ENCODE measurements at places on chromosomes 11 and 22.

GRCh38 chr11:48043991-48044512, 63.7 kb downstream of the PTPRJ start:
- no peak for DNase-seq

GRCh38 chr11:134365011-134365925, 33.5 kb downstream of the GLB1L2 start:
- no peak for DNase-seq

DNA sequence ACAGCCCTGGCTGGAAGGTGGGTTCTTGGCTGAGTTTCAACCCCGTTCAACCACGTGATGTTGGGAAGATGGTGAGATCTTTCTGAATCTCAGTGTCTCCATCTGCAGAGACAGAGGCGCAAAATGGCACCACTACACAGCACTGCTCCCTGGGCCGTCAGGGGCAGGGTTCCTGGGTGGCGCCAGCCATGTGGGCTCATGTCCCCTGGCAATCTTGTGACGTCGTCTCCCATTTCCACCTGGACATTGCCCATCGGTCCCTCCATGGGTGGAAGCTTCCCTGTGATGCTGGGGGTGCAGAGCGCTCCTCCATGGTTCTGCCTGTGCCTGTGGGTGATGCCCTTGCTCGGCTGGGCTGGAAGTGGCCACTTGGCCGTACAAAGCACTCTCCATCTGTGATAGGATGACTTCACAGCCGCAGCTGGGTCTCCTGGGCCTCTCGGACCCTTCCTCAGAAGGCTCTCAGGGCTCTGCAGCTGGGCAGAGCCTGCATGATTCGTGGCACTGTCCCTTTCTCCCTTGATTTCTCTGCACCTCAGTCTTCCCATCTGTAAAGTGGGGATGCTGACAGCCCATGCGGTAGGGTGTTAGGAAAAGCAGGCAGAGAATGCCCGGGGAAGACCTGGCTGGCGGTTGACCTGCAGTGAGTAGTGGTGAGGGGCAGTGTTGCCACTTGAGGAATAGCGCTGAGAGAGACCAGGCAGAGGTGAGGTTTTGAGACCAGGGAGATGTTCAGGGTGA, 35.2 kb downstream of the SMIM38 start:
- DNase-seq = no peak

- no peak for DNase-seq
These were observed 65.8 kb upstream of the SEPTIN5 start for GRCh38 chr22:19648419-19648929.

DNA sequence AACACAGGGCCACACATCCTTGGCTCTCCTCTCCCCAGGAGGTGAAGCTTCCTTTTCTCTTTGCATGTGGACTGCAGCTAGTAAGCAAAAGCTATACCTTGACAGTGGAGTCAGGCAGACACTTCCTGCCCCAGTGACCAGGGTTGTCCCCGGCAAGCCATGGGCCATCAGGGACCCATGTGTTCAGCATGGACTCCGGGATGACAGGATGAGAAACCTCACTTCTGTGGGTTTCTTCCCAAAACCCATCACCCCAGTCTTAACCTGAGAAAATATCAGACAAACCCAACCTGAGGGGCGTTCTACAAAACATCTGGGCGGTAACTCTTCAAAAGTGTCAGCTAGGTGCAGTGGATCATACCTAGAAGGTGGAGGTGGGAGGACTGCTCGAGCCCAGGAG, 40.2 kb downstream of the GNB1L start:
- DNase-seq = no peak

GRCh38 chr11:120517801-120518291, 6.3 kb downstream of the GRIK4 start:
- DNase-seq = no peak

DNA sequence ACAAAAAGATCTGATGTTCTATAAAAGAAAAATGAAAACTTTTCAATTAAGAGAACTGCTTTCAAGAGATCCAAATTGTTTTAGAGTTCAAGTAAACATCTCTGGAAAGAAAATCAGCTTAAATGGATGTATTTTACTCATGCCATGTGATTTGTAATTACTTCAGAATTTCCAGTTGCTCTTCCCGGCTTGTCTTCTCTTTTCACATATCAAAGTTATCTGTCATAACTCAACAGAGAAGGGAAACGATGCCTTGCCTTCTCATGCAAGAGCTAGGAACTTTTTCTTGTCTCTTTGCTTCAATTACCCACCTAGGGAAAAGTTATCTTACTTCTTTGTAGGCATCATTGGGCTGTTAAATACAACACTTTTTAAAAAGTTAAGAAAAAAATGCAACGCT, 255.2 kb upstream of the POU2AF2 start:
- no peak for DNase-seq

DNA sequence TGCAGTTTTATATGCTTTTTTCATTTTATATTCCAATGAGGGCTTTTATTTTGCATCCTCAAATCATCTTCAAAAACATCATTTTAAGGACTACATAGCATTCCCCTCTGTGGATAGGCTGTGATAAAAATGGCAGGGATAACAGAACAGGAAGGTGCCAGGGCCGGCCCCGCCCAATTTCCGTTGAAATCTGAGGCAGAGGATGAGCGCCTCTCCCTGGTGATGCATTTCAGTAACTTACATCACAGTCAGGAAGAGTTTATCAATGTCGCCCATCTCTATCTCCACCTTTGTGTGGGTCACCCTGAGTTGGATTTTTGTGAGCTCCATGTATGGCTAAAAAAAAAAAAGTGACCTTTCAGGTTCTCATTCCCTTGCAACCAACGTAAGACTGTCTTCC, 201.6 kb downstream of the DSCAML1 start:
- no peak for DNase-seq

DNA sequence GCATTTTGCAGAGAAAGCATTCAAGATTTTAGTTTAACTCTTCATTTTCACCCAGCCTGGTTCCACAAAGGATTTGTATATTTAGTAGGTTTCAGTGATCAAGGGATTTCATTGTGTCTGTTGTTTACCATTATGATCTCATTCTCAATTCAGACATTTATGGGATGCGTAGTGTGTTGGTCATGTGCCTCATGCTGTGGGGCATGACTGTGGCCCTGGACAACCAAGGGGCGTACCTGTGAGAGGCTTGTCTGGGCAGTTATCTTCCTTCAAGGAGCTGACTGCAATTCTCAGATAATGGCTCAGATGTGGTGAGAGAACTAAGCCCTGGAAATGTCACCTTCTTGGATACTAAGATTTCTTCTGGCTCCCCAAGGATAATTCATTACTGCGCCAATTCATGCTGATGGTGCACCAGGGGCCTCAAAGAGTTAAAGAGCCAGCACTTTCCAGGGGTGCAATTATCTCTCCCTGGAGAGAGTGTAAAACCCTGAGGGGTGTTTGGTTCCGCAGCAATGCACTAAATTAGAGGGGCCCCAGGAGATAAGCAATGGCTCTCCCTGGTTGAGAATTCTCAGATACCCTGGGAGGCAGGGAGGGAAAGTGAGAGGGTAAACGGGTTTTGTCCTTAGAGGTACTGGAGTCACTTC, 32.2 kb downstream of the SLC6A5 start:
- no peak for DNase-seq

DNA sequence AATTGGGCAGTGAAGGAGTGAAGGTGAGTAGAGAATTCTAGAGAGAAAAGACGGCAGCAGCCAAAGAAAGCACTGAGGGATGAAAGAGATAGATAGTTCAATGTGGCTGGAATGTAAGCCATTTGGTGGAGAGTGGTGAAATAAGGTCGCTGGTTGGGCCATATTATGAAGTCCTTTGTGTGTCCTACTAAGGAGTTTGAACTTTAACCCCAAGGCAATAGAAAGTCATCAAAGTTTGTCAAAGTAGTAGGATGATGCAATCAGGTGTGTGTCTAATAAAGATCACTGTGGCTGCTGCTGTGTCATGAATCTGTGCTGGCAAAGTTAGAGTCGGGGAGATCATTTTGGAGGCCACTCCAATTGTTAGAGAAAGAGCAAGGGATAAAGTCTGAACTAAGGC, 18.7 kb downstream of the RNF121 start:
- no peak for DNase-seq

GRCh38 chr22:20037419-20037818, 16.5 kb downstream of the TANGO2 start:
- DNase-seq = no peak

Data from stimulated activated CD4-positive, alpha-beta T cell treated with anti-CD3 and anti-CD28 coated beads, TNF-alpha, amount 100 ng/mL, for 48 hours (primary cell).